ENCODE measurements at places on chromosomes 11 and 22. TPM values are rescaled to one million over a fixed set of nuclear protein-coding genes. Genes with fewer than 3 reads are reported as not detected.

The NXPE2 gene
- total RNA-seq: not detected

The DBX1 gene
- not detected for total RNA-seq

The NELL1 gene
- not detected for total RNA-seq

The GSTT2 gene
- 1.5 TPM for total RNA-seq

The ENTHD1 gene
- not detected for total RNA-seq

The MIAT gene
- 0.10 TPM for total RNA-seq

GRCh38 chr22:47395481-47395880 lies 633.0 kb downstream of the TBC1D22A start:
- peak; percentile 58 for DNase-seq

DNA sequence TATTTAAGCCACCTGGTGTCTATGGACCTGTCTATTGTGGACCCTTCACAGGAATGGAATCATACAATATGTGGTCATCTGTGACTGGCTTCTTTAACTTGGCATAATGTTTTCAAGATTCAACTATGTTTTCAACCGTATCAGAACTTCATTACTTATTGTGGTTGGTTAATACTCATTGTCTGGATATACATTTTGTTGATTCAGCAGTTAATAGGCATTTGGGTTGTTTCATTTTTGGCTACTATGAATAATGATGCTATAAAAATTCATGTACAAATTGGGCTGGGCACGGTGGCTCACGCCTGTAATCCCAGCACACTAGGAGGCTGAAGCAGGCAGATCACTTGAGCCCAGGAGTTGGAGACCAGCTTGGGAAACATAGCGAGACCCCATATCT lies 2.5 kb upstream of the RAPSN start:
- DNase-seq: no peak

DNA sequence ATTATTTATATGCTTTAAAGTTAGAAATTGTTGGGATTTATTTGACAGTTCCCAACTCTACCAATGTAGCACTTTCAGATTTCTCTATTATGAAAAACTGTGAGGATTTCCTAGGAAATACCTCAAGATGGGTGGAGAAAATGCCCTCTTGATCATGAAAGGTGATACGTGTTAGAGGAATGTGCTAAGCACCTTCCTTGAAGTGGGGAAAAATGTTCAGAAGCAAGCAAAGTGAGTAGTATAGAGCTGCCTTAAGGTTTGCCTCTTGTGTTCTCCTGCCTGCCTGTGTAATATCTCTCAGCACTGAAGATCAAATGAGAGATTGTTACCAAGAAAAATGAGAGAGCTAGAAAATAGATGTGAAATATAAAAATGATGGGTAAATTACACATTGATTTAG lies 58.2 kb downstream of the YAP1 start:
- DNase-seq: peak; percentile 50

DNA sequence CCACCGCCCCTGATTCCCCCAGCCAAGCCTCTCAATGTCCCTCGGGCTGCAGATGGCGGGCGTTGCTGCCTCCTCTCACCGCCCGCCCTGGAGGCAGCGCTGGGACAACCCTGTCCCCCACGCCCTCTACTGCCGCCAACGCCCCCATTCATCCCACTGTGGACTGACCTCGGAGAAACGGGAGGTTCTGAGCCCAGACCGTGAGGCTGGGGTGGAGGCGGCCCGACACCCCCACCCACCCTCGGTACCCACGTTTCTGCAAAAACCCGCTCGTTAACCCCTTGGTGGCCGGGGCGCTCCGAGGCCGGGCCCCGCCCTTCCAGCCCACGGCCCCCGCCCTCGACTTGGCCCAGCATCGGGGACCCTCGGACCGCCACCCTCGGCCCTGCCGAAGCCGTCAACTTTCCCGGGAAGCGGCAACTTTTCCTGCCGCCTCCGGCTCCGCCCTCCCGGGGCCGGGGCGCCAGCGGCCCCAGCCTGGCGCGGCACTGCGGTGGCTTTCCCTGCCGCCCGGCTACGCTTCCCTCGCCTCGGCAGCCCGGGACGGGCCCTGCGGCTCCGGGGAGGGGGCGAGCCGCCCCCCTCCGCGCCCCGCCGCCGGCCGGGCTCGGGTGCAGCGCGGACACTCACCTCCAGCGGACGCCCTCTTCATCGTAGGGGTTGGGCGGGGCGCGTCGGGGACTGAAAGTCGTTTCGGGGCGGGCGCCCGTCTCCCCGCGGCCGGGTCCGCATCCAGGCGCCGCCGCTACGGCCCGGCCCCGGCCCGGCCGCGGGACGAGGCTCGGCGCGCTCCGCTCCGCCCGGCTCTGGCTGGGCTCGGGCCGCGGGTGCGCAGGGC lies 458 bp downstream of the RTN4R start:
- DNase-seq: no peak

DNA sequence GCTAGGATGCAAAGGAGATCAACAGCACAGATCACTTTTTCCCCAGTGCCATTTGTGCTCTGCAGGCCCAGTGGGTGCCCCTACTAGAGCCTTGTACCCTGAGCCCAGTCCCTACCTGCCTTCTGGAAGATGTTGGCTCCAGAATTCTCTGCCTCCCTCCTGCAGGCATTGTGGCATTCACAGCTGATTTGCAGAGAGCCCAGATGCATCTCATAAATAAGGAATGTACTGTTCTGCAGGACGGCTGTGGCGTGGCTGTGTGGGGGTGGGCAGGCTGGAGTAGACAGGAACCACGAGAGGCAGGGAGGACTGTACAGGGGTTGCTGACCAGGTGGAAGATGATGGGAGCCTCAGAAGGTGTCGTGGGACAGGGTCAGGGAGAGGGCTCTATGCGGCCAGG lies 11.2 kb upstream of the MIAT start:
- DNase-seq: no peak

DNA sequence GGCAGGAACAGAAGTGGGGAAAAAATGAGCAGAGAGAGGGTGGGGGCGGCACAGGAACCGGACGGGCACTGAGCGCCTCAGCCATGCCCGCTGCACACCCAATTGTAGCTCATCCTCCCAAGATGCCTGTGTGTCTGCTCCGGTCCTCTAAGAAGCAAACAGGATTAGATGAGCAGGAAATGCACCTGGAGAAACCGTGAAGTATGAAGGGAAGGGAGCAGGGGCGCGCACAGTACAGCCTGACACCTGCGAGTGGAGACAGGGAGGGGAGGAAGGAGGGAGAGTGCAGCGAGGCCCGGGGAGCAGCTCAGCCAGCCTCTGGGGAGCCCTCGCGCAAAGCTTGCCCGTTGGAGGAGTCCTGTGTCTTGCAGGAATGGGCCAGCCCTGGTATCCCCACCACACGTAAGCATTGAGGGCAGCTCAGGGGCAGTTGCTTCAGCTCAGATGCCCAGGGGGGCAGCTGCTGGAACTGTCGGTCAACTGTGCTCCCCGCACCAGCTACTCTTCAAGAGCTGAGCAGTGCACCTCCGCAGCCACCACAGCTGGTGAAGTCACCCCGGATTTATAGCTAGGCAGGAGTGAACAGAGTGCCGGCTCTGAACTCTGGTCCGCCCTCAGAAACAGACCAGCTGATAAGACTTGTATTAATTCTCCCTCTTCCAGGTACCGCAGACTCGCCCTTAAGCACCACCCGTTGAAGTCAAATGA lies 7.0 kb downstream of the DNAJB13 start:
- DNase-seq: no peak

DNA sequence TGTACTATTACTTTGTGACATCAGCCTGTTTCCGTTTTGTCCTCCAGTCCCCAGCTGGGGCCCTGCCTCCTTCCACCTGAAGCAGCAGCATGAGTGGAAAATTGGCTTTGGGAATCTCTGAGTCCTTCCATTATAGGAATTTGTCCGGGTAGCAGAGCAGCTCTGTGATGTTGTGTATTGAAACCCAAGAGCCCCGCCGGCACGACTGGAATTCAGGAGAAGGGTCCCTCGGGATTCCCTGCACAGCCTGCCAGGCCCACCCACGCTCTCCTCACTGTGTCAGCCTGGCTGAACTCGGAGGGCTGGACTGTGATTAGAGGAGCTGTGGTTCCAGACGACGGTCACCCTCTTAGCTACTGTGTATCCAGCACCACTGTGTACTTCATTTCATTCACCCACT lies 18.8 kb upstream of the TSPAN18 start:
- DNase-seq: no peak

GRCh38 chr11:68542617-68543016 lies 82.1 kb downstream of the PPP6R3 start:
- DNase-seq: peak; percentile 62

DNA sequence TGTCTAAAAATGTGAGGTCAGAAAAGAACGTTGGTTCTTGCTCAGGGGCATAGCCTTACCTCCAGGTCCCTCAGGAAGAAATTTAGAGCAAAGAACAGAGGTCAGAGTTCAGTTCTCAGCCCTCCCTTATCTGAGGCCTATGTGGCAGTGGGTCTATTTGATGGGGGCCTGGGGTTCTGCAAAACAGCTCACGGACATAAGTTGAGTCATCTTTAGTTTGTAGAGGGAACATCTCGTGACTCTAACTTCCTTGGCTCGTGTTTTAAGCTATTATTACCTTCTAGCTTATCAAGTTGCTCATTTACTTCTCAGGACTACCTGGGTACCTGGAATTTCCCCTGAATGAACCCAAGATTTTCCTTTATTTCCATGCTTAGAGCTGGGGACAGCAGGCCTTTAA lies 91.3 kb upstream of the AMOTL1 start:
- peak; percentile 11 for DNase-seq

GRCh38 chr22:17434856-17435255 lies 65.6 kb downstream of the CECR2 start:
- DNase-seq: no peak

GRCh38 chr11:35182317-35182939 lies 43.5 kb downstream of the CD44 start:
- no peak for DNase-seq

- DNase-seq: no peak
Observed at GRCh38 chr11:16526947-16527346, 170.6 kb upstream of the SOX6 start.

DNA sequence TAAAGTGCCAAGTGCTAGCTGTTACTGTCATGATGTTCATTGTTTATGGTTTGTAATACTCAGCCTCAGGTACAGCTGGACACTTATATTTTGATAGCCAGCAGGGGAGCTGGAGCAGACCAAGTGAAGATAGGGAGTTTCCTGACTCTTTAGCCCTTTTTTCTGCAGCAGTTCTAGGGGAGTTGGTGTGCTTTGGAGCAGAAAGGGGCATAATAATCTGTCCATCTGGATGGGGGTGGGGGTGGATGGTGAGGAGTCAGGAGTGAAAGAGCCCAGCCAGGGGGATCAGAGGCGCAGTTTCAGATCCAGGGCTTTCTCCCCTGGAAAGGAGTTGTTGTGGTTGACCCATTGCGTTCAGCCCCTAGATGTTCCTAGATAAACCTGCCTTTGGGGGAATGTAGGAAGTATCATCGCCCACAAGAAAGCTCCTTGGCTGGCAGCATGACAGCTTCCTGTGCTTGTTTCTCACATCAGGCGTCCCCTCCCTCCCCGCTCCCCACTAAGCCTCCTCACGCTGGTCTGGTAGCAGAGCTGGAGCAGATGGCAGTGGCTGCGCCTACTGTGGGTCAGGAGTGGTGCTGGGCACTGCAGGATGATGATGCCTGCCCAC lies 41.9 kb downstream of the MED15 start:
- no peak for DNase-seq

DNA sequence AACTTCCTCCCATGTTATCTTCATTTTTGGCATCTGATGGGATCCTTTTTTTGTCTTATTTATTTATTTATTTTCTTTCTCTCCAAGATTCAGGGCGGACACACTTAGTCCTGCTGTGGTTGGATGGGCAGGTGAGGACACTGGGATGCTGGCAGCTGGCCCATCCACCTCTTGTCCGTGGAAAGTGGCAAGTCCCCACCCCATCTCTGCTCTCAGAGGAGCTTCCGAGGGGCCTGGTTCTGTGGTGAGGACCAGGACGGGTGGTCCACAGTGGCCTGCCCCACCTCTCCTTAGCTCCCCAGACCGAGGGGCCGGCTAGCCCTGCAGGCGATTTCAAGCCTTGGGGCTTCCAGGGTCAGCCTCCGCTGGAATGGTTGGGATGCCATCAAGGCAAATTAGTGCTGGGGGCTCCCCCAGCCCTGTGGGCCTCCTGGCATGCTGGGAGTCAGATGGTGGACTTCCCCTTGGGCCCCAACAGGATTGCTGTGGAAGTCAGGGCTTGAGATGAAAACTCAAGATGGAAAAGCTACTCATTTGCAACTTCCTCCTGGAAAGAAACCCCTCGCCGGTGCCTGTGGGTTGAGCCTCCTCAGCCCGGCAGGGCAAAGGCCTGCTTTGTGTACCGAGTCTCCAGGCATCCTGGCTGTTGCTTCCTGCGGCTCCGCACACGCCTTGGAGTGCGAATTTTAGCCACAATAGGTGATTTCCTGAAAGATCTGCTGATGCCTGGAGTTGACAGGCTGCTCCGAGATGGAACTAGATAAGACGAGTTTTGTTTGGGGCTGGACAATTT lies 31.2 kb upstream of the LINC01488 start:
- no peak for DNase-seq

- DNase-seq: no peak
Observed at GRCh38 chr11:102632026-102632425, 6.9 kb upstream of the MMP20 start.

DNA sequence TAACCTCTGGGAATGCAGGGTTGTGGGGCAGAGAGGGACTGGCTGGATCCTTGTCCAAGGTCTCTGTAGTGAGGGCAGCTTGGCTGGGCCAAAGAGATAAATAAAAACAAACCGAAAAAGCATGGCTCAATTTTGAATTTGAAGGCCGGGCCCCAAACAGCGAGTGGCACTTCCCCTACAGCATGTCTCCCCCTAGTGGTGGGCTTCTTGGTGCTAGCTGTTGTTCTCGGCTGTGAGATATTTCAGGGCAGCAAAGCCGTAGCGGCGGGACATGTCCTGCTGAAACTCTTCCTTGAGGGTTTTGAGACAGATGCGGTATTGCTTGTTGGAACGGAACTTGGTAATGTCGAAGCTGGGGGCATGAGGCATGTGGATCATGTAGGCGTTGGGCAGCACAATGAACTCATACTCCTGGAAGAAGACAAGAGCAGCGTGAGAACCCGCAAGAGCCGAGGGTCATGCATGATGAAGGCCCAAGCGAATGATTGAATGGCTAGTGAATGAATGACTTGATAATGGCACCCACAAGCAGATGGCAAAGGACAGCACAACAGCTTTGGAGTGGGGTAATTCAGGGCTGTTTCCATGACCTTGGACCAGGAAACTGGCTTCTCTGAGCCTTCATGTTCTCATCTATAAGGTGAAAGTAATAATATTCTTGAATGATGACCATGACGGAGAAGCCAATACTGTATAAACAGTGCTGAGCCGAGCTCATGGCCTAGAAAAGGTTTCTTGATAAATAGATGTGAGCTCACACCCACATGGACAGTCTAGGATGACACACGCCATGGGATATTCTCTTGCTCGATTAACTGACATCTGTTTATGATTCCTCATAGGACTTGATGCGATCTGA lies 216.3 kb upstream of the SYN3 start:
- DNase-seq: peak; percentile 1

- DNase-seq: no peak
Observed at GRCh38 chr11:131160846-131161245, 209.6 kb upstream of the NTM start.

All from HT1080 (cell line).